ENCODE measurements at places on chromosomes 13 and 19.

GRCh38 chr13:73394066-73394465 is 335.3 kb downstream of the KLF5 start:
- DNase-seq: no peak

DNA sequence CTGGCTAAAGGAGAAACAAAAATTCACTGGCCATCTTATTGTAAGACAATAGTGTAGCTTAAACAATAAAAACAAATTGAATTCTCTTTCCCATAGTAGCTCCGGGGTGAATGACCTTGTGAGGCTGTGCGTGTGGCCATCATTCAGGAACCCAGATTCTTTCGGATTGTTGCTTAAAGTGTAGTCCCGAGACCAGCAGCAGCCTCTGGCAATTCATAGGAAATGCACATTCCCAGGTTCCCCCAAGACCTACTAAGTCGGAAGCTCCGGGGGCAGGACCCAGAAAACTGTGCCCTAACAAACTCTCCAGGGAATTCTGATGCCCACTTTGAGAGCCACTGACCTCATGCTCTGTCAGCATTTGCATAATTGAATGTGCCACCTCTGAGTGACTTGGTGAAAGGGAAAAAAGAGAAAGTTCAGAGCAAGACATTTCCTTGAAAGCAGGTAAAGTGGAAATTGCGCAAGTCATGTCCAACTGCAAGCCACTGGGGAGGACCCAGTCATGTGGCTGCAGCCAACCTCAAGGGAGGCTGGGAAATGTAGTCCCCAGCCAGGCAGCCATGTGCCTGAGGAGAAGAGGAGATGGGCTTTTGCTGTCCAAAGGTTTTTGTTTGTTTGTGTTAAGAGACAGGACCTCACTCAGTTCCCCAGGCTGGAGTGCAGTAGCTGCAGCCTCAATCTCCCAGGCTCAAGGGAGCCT is 50.7 kb upstream of the PNMA8B start:
- no peak for DNase-seq

- DNase-seq: no peak
These were observed 12.8 kb upstream of the NANOS3 start for GRCh38 chr19:13864046-13864666.

GRCh38 chr13:105436943-105437342 is 1098.5 kb downstream of the EFNB2 start:
- DNase-seq: no peak

- DNase-seq: no peak
These were observed 59.5 kb upstream of the CYSLTR2 start for GRCh38 chr13:48594096-48594815.

GRCh38 chr13:113753171-113753570 is 5.9 kb upstream of the TMEM255B start:
- no peak for DNase-seq

DNA sequence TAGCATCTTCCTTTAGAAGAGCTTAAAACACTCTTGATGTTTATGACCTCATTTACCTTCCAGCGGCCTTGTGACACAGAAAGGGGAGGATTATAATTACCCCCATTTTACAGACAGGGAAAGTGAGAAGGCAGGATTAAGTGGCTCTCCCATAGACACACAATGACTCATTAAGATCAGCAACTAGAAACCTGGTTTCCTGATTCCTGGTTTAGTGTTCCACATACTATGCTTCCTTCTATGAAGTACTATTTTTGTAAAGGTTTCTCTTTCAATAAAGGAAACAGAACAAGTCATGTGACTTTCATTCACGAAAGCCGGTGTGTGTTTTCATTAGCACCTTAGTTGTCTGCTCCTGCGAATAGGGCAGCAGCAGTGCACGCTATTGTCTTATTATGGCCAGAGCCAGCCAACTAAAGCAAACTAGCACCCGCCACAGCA is 8.3 kb downstream of the IRS2 start:
- no peak for DNase-seq

DNA sequence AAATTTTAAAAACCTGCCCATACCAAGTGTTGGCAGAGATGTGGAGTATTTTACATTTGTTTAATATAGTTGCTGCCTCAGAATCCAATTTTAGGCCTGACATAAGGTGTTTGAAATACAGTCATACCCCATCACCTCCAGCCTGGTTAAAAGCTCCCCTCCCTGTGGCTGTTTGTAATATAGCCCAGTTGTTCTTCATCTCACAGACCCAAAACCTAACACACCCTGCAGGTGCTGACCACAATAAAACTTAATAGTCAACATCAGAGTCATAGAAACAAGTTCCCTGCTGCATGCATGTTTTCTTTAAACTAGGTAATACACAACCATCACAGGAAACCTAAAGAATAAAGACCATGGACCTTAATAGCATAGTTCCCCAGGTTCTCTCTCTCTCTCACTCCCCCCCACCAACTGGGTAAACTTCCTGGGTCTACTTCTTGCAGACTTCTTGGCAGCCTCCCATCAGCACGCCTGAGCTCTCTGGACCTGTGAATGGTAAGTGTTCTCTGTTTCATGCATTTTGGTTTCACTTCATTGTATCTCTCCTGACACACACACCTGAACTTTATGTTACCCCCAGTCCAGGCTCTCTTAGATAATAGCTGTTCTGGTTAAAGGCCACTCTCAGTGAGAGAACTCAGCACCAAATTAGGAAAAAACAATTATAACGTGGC is 1369.9 kb downstream of the EFNB2 start:
- no peak for DNase-seq

- no peak for DNase-seq
These were observed 757 bp downstream of the FBN3 start for GRCh38 chr19:8148410-8149260.

- no peak for DNase-seq
These were observed 5.8 kb downstream of the KDELR1 start for GRCh38 chr19:48385461-48386087.

DNA sequence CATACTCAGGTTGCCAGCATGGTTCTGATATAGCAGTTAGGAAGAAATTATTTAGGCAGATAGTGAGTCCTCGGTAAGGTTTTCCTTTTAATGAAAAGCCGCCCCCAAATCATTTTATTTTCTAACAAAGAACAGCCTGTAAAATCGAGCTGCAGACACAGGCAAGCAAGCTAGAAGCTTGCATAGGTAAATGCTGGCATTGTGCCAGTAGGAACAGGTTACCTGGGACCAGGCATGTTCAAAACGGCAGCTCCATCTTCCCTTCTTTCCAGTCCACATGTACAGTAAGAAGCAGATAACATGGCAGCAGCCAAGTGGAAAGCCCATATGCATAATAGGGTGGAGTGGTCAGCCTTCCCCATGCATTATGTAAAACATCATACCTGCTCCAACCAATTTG is 71.1 kb downstream of the UGGT2 start:
- no peak for DNase-seq

DNA sequence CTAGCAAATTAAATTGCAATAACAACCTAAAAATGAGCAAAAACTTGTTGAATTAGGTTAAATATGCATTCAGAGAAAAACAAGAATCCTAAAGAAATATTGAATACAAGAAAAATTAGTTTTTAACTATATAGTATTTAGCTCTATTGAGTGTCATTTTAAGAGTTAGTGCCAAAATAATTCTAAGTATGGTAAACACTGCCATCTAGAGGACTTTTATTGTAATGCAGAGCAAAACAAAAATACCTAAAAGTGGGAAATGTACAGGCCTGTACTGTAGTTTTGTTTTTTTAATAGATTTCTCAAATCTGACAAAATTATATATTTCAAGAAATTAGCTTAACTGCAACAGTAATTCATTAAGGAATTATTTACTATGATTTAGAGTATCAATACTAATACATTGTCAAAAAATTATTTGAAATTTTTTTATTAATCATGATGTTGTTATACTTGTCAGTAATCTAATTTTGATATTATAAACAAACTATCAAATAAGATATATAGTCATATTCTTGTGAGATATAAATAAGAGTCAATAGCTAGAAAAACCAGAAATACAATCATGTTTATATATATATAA is 8.2 kb upstream of the PCDH9 start:
- no peak for DNase-seq

DNA sequence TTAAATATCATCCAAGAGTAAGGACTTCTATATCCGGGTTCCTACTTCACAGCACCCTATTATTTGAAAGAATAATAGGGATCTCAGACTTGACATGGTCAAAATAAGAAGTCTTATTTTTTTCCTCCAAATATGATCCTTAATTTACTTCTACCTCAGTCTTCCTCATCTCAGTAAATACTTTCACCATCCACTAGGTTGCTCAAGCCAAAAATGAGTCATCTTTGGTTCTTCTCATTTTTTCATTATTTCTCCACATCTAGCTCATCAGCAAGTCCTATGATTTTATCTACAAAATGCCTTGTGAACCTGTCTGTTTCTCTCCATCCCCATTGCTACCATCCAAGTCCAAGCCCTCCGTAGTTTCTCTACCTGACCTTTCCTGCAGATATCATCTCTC is 121.9 kb upstream of the GJB6 start:
- no peak for DNase-seq

DNA sequence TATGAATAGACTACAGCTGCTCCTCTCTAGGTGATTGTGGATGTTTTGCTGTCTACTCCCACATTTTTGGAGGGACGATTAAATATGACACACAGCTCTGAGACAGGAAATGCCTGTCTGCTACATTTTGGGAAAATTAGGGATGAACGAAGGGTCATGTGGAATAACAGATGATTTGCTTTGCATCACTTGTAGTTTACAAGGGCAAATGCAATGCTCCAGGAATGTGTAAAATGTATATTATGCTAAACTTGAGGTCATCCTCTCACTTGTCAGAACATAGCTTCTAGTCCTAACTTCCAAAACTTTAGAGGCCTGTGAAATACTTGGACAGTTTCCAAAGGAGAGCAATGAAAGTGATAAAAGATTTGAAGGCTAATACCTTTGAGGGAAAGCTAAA is 284.2 kb upstream of the DACH1 start:
- no peak for DNase-seq

- DNase-seq: no peak
These were observed 65.1 kb upstream of the UBAC2 start for GRCh38 chr13:99135591-99135990.

GRCh38 chr19:3041327-3041726 is 12.2 kb upstream of the TLE2 start:
- DNase-seq: no peak

GRCh38 chr19:16026756-16027155 is 49.5 kb upstream of the TPM4 start:
- DNase-seq: no peak

DNA sequence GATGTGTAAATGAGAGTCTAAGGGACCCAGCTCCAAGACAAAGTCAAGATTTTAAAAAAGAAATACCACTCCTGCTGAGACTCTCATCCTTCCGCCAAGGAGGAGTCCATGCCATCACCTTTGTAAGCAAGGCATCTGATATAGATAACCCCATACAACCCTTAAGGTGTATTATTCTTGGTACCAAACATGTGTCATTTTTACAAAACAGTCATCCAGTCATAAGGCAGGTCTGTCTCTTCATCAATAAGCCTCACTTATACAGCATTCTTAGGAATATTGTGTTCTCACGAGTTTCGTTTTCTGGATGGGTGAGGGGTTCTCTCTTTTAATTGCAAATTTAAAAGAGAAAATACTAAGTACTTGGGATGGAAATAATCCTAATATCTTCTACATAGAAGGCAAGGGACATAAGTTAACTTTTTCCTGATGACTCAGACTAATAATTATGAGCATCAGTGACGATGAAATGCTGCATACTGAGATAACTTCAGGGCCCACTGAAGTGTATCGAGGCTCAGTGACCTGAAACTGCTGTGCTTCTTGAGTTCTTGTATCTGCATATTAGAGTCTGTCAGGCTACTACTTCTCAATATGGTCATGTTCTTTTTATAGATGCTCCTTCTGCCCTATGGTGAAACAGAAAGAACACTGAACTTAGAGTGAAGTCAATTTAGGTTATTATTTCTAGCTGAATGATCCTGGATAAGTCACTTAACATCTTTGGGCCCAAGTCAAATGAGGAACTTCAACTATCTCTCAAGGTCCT is 166.6 kb downstream of the KLF12 start:
- no peak for DNase-seq

DNA sequence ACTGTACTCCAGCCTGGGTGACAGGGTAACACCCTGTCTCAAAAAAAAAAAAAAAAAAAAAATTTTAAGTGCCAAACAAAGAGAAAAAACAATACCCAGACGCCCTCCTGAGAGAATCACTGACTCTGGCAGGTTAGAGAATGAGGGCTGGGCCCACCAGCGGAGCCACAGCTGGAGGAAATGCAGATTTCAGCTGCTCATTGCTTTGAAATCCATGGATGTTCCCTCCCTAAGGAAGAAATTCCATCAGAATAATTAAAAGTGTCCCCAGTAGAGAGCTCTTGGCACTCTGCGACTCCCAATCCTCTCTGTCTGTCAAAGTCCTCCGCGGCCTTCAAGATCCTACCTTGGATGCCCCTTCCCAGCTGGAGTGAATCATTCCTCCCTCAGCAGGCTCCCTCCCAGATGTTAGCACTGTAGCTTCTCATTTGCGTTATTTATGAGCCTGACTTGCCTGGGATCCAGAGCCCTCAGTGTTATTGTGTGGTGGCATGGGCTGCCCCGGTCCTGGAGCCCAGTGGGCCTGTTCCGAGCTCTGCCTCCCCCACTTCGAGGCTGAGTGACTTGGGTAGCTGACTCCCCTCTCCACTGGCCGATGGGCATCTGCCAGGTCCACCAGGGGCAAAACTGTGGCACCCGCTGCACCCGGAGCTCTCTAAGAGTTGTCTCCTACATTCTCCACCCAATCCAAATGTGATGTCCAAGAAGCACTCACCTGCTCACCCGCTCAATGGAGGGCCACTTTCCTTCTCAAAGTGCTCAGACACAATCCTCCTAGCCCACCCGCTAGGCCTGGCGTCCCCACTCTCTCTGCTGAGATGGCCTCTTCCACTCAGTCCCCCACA is 47.0 kb downstream of the SERP2 start:
- DNase-seq: no peak

DNA sequence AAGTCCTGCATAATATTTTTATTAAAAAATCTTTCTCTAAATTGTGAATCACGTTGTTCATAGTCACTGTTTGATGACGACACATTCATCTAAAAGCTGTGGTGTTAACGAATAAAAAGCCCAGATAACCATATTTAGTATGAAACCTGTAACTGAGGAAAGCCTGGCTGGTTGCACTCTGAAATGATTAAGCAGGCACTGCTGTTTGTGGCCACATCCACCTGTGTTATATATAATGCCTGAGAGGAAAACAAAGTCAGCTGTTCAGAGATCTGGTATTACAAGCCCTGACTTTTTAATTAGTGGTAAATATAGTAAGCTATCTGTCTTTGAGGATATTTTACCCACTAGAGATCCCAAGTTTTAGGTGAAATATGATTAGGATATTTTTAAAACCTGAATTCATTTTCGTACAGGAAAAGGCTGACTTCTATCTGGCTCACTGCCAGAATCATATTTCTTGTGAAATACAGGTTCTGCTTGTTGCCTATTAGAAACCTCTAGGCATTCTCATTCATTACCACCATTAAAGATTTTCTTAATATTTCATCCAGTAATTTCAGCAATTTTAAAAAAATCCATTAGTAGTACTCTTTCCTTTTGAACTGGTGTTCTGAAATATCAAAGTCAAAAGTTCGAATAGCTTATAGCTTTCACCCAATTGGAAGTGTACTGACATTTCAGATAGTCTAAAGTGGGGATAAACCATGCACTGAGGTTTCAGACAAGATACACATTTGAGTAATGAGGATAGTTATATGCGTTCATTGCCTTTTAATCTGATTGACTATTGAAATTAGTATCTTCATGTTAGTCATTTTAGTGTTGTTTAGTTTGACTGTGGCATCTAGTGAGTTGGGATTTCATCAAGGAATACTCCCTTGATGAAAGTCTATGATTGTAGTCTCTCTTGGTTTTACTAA is 79.7 kb downstream of the LMO7 start:
- no peak for DNase-seq

- no peak for DNase-seq
These were observed 9.1 kb upstream of the EPHX3 start for GRCh38 chr19:15241259-15241910.

- DNase-seq: no peak
These were observed 47.7 kb downstream of the DOCK9 start for GRCh38 chr13:98930151-98930591.
